ENCODE measurements at places on chromosomes 6 and 20.

GRCh38 chr6:135192256-135193174 is 11.4 kb downstream of the MYB start:
- no peak for DNase-seq

DNA sequence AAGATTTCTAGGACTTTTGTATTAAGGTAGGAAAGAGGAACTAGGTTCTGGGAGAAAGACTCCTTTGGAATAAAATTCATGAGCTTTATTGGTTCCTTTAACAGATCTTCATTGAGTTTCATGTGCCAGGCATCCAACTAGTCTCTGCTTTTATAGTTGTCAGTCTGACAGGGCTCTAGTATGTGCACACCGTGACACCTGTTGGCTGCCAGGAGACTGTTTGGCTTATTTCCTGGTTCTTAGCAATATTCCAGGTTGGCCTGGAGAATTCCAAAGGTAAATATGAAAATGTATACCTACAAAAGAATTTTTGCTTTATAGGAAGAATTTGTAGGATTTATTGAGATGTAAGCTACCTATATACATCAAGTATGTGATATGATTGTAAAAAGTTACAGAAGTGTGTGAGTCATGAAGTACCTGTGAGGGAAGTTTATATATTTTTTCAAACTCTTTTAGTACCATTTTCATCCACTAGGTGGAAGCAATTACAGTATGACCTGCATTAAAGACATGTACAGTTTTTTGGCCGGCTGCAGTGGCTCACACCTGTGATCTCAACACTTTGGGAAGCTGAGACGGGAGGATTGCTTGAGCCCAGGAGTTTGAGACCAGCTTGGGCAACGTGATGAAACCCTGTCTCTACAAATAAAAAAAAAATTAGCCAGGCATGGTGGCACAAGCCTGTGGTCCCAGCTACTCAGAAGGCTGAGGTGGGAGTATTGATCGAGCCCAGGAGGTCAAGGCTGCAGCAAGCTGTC is 35.2 kb downstream of the NDUFAF5 start:
- peak; percentile 40 for DNase-seq

GRCh38 chr20:34636648-34637047 is 40.2 kb downstream of the PIGU start:
- no peak for DNase-seq

DNA sequence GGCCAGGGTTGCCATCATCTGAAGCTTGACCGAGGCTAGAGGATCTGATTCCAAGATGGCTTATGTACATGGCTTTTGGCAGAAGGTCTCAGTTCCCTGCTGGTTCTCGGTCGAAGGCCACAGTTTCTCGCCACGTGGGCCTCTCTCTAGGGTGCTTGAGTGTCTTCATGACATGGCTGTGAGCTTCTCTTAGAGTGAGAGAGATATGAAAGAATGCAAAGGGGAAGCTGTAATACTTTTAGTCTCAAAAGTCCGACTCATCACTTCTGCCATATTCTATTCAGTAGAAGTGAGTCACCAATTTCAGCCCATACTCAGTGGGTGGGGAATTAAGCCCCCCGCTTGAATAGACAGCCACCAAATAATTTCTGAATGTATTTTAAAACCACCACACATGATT is 94.2 kb downstream of the UTRN start:
- DNase-seq, result no peak

Data from HTR-8/SVneo (cell line).